ENCODE measurements at places on chromosomes 2 and 18.

DNA sequence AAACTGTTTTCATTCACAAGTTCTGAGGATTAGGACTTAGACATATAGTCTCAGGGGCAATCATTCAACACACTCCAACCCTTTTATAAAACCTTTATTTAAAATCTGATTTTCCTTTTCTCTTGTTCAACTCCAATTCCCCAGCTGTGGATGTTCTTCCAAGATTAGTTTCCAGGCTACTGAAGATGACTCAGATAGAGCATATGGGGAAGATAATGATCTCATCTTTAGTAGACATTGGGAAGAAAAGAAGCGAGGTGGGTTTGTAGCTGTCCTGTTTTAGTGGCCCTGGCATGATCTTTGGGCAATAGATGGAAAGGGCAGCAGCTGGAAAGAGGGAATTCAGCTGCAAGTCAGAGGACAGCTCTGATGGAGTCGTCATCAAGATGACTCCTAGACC, 247.7 kb upstream of the CCDC68 start:
- no peak for DNase-seq

- DNase-seq = no peak
Observed at GRCh38 chr18:2644535-2644934, 11.0 kb upstream of the SMCHD1 start.

GRCh38 chr2:205025580-205026240, 480.4 kb downstream of the PARD3B start:
- DNase-seq = no peak

GRCh38 chr2:239676716-239677452, 276.1 kb upstream of the HDAC4 start:
- DNase-seq = peak; percentile 49

GRCh38 chr2:150513647-150514046, 26.2 kb upstream of the RND3 start:
- no peak for DNase-seq
